ENCODE measurements at places on chromosomes 7 and 10.

DNA sequence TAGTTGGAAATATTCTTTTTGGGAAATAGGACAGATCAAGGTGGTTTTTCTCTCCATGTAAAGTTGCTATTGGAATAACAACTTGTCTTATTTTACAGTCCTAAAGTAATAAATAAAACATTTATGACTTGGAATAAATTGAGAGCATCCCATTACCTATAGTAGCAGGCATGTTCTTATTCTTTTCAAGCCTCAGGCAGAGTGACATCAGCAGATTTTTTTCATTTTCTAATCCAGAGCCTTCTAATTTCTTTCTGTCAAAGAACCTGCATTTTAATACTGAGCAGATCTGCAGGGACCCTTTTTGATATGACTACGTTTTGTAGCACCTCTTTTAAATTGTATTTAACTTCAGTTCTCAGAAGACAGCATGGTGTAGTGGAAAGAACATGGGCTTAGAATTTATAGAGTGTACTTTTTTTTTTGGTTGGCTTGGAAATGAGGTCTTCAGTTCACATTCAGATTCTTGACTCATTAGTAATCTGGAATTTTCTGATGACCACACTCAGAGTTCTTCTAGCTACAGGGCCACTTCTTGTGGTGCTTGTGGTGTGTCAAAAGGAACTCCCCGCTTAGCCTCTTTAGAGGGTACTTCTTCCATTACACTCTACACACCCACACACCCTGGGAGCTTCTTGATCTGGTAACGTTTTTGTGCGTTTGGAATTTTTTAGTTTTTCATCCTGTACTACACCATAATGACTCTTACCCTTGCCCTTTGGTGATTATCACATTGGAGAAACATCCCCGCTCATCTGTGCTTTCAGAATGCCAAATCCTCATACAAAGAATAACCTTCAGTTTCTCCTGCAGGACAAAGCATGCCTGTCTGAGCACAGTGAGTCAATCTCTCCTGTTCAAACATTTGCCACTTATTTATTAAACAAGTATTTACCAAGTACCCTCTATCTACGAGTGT, 34.6 kb downstream of the AGK start:
- H3K27me3 ChIP-seq = no peaks in the 10 kb centered on the region
- peaks cover 23% of the 10 kb centered on the region for H3K36me3 ChIP-seq
- H3K4me3 ChIP-seq = peak overlapping the region; percentile 72
- peak overlapping the region; percentile 88 for H3K27ac ChIP-seq

DNA sequence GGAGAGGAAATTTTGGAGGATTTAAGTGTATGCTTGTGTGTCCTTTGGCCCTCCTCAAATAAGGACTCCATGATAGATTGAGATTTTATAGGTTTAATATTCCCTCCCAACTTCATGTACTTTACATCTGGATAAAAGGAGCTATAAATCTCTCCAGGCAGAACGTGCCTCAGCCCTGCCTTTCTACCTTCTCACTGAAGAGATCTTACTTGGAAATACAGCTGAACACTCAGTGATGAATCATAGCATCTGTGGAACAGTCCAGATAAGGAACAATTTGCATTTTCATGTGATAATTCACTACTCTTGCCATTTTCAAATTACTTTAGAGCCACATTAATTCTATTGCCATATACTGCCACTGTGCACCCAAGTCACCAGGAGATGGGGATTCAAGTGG, 364.6 kb upstream of the PODXL start:
- DNase-seq = peak; percentile 7
- H3K4me1 ChIP-seq = no peaks in the 10 kb centered on the region
- H3K27me3 ChIP-seq = peaks cover 13% of the 10 kb centered on the region
- H3K4me3 ChIP-seq = no peak overlapping the region
- no peak overlapping the region for H3K27ac ChIP-seq
- no peaks in the 10 kb centered on the region for H3K36me3 ChIP-seq

DNA sequence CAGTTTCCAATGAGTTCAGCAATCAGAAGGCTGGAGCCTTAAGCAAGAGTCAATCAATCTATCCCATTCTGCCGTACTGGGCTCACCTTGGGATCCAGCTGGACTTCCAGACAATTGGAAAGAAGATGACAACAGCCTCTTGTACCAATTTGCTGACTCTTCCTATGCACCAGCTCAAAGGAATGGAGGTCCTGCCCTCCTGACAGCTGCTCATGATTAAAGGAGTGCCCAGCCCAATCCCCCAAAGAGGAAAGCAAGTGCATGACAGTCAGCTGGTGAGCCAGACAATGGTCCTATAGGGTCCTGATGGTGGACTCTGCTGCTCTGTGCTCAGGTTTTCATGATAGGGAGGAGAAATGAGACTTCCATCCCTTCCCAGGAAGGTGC, 25.1 kb downstream of the VSTM4 start:
- no peak overlapping the region for H3K4me3 ChIP-seq
- peaks cover 4% of the 10 kb centered on the region for H3K36me3 ChIP-seq
- H3K4me1 ChIP-seq = no peaks in the 10 kb centered on the region

DNA sequence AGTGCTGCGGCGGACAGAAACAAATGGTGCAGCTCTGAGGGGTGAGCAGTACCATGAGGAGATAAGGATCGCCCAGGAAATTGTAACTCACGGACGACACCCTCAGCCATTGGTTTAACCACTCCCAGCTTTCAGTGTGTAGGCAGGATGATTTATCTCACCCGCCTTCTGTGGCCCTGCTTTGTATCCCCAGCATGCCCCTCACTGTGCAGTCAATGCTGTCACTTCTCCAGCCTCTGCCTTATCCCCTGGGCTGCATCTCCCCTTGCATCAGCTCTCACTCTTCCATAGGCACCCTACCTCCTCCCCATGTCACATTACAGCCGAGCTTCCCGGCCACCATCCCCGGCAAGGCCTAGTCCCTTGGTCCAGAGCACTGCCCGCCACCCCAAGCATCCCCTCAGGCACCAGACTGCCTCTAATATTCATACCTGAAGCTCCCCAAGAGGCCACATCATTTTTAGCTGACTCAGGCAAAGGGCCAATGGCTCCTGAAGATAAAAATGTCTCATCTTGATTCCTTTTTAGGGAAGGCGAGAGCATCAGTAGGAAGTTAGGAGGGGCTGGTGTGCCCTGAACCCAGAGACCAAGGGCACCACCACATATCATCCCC, 77.1 kb downstream of the CARD11 start:
- H3K36me3 ChIP-seq = no peaks in the 10 kb centered on the region
- no peak overlapping the region for H3K27ac ChIP-seq
- no peak for DNase-seq
- H3K27me3 ChIP-seq = peaks cover 2% of the 10 kb centered on the region
- H3K4me3 ChIP-seq = no peak overlapping the region
- H3K4me1 ChIP-seq = no peaks in the 10 kb centered on the region

GRCh38 chr10:52768001-52768532, 4.5 kb downstream of the MBL2 start:
- H3K27ac ChIP-seq = no peak overlapping the region
- no peaks in the 10 kb centered on the region for H3K36me3 ChIP-seq
- H3K4me1 ChIP-seq = peaks cover 4% of the 10 kb centered on the region
- no peak overlapping the region for H3K4me3 ChIP-seq
- no peak for DNase-seq
- H3K27me3 ChIP-seq = peaks cover 2% of the 10 kb centered on the region

GRCh38 chr7:18087026-18087686, 59.5 kb upstream of the PRPS1L1 start:
- no peak for DNase-seq
- H3K27me3 ChIP-seq = peaks cover 15% of the 10 kb centered on the region
- H3K4me3 ChIP-seq = peak overlapping the region; percentile 76
- H3K27ac ChIP-seq = no peak overlapping the region

Measured in HFFc6 (cell line).